Naive thymus-derived CD4-positive, alpha-beta T cell (primary cell): ENCODE measurements at places on chromosomes 6 and 20.
A peak's percentile ranks its signal among the peaks of the same experiment; 100 is the strongest.

- peak; percentile 37 for DNase-seq
Measured at GRCh38 chr20:63978319-63979228, 868 bp downstream of the SAMD10 start.

DNA sequence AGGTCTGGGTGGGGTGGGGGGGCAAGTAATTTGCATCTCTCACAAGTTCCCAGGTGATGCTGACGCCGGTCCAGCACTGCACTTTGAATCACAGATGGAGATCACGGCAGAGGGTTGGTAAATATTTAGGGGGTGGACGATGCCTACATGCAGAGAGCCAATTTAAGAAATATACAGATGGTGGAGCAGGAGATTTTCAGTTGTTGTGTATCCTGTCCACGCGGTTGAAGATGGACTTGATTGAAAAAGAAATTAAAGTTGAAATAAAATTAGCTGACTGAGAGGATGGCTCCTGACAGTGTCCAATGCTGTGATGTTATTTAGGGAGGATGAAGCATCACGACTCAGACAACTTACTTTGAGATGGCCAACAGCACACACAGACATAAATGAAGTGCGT is 74.6 kb downstream of the PHACTR3 start:
- no peak for DNase-seq

DNA sequence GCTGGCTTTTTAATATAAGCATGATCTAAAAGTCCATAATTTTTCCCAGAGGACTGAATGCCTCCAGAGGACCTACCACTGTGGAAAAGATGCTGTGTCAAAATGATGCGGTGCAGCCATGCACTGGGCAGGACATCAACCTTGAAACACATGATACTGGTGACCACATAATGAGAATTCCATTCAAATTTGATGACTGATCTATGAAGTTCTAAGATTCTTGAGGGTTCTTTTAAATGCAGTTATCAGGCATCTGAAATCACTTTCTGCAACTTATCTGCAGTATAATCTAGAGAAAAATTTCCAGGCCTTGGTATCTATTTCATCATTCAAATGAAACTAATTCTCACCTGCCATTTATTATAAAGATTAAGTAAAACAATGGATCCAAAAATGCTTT is 15.0 kb upstream of the MARCKS start:
- DNase-seq, result no peak

DNA sequence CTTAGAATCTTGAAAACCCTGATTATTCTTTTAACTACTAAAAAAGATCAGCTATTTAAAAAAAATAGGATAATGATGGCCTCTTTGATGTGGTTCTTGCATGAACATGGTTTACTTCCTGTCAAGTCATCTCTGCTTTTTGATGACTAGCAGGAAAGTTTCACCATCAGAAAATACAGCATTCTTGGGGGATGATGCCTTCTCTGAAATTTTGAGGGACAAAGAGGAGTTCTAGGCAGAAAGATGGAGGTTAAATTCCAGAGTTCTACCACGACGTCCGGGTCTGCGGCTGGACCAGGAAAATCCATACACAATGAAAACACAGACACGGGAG is 130.4 kb downstream of the OLIG3 start:
- DNase-seq, result peak; percentile 63
